Activated CD4-positive, alpha-beta memory T cell treated with anti-CD3 and anti-CD28 coated beads for 36 hours (primary cell): ENCODE measurements at places on chromosomes 7 and 10.
A peak's percentile ranks its signal among the peaks of the same experiment; 100 is the strongest.

DNA sequence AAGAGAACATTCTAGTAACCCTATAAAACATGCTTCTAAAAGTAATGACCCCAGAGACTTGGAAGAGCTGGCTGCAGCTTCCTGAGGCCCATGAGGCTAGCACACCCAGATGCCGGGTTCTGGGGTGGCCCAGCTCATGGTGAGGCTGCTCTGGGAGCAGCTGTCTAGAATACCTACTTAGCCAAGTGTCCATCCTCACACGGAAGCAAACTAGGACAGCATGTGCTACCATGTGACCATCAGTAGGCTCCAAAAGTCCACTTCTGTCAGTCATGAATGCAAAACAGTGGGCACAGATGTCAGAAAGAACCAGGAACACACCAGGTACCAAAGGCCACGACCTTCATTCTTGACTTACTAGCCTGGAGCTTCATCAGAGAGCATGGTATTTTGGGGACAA is 32.4 kb downstream of the CTBP2 start:
- no peak for DNase-seq

DNA sequence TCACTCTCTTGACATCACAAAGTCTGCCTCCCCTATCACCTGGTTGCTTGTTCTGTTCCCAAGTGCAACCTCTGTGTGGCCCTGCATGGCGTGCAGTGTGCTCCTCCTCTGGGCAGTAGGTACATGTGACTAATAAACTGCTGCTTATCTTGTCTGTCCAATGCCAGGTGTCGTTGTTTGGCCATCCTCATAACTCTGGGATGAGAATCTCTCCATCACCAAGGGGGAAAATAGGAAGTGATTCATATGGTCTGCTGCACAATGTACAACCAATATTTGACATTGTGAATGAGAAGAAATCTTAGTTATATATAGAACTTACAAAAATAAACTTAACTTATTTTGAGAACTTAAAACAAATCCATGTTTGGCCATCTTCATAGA is 135.2 kb downstream of the INHBA start:
- no peak for DNase-seq

GRCh38 chr7:39720586-39720985 is 97.2 kb downstream of the RALA start:
- no peak for DNase-seq

DNA sequence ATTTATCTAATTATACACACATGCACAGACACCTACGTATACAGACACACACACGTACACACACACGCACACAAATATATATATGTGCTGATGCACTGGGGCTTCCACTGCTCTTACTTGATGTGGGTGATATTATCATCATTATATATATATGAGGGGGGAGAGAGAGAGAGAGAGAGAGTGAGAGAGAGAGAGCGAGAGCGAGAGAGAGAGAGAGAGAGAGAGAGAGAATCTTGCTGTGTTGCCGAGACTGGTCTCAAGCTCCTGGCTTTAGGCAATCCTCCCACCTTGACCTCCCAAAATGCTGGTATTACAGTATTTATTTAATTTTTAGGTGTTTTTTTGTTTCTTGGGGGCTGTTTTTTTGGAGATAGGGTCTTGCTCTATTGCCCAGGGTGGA is 3.6 kb upstream of the RABGEF1 start:
- DNase-seq: no peak

DNA sequence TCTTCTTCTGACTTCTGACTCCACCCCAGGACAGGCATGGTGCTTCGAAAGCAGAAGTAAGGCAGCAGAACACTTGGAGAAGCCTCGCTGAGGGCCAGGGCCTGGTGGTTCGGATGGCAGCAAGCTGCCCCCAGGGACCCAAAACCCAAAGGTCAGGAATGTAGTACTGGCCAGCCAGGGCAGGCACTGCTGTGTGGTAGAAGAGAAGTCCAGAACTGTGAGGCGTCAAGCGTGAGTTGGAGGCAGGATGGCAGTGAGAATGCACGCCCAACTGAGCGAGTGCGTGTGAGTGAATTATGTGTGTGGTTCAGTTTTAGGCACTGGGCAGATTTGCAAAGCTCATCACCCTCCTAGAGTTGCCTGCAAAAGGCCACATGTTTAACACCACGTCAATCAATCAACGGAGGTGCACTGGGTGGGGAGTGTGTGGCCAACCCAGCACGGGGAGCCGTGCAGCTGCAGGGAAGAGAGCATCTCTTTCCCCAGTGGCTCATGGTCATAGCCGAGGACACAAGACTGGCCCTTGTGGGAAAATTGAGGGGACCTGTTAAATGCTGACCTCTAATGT is 144.3 kb downstream of the KCNMA1 start:
- DNase-seq: no peak

GRCh38 chr7:106126170-106126938 is 14.2 kb upstream of the SYPL1 start:
- peak; percentile 56 for DNase-seq

DNA sequence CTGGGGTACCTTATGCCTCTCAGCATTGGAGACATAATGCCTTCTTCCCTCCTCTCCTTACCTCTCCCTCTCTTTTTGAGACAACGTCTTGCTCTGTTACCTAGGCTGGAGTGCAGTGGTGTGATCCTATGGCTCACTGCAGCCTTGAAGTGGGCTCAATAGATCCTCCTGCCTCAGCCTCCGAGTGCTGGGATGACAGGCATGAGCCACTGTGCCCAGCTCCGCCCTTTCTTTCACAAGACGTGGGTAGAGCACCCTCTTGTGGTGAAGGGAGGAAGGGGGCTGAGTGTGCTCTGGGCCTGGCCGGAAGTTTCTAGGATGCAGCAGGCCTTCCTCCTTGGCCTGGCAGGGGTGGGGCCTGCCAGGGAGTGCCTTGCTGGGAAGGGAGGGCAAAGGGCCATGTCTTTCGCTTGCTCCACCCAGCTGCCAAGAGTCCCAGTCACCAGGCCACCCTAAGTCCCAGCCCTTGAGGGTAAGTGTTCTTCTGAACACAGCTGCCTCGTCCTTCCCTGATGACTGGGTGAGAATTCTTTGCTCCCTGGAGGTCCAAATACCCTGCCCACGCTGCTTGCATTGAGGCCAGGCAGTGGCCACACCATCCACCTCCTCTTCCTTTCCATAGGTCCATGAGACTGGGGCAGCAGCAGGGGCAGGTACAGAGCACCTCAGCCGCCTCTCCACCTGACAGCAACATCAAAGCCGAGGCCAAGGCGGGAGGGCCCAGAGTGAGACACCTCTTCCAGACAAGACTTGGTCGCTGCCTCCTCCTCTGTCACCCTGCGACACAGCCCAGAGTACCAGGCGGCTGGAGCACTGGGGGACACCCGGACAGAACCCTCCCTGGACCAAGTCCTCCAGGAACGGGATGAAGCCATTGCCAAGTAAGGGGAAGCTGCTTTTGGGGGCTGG is 3.7 kb downstream of the ABHD11 start:
- peak; percentile 89 for DNase-seq

DNA sequence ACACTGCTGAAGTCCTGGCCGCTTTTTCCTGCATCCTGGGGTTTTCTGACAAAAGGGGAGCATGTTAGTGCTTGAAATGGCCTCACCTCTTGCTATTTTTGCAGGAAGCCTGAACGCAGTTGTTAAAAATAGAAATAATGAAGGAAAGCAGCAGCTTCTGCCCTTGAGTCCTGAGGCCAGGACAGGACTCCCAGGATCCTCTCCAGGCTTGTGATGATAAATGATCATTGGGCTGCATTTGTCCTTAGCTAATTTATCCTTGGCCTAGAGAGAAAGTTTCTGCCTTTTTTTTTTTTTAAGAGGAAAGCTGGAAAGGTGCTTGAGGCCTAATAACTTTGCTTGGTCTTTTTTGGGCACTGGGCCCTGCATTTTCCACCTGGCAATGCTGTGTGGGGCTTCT is 17.7 kb upstream of the FAM20C start:
- DNase-seq: no peak

GRCh38 chr7:17056491-17057142 is 174.8 kb upstream of the AGR3 start:
- no peak for DNase-seq

DNA sequence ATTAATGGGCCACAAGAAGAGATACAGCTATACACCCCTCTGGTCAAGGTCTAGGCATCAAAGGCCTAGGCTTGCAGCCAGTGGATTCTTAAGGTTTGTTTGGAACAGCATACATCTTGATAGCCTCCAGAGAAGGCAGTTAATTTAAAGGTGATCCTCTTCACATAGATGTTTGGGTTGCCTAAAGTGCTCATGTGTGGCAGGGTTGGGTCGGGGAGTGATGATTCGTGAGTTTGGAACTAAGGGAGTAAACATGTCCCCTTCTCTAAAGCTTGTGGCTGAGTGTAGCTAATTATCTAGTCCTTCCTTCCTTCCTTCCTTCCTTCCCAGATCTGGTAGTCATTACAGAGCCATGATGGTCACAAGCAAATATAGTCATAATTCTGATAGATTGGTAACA is 12.4 kb downstream of the PCLO start:
- no peak for DNase-seq

GRCh38 chr7:5388905-5389433 is 34.7 kb downstream of the TNRC18 start:
- DNase-seq: no peak

DNA sequence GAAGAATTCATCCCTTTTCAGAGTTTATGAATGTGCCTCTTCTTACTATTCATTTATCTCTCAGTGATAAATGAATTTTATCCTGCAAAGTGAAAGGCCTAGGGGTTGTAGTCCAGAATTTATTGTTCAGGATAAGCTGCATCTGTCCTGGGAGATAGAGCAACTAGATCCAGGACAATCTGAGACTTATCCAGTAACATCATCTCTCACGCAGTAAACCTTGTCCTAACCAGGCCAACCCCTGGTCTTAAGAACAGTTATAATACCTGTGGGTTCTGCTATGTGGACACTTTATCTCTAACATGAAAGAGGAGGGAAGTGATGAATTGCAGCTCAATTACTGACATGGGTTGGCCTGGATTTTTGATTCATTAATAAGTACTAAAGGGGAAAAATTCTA is 287.6 kb downstream of the BMPER start:
- DNase-seq: no peak

- no peak for DNase-seq
Measured at GRCh38 chr10:47339186-47339735, 8.9 kb upstream of the RBP3 start.

GRCh38 chr7:66921918-66922486 is 977 bp downstream of the TMEM248 start:
- peak; percentile 44 for DNase-seq

- no peak for DNase-seq
Measured at GRCh38 chr7:999941-1000935, 17.3 kb downstream of the CYP2W1 start.

DNA sequence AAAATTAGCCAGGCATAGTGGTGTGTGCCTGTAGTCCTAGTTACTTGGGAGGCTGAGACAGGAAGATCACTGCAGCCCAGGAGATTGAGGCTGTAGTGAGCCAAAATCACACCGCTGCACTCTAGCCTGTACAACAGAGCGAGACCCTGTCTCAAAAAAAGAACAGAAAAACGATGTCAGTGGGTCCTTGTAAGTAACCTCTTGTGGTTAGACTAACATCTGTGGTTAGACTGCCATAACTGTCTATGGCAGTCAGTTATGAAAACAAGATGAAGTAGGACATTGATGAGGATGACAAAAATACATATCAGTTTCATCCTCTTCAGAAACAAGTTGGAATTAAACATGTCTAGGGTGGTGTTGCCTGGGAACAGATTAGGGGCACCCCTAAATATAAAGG is 53.3 kb downstream of the AKAP9 start:
- DNase-seq: no peak

DNA sequence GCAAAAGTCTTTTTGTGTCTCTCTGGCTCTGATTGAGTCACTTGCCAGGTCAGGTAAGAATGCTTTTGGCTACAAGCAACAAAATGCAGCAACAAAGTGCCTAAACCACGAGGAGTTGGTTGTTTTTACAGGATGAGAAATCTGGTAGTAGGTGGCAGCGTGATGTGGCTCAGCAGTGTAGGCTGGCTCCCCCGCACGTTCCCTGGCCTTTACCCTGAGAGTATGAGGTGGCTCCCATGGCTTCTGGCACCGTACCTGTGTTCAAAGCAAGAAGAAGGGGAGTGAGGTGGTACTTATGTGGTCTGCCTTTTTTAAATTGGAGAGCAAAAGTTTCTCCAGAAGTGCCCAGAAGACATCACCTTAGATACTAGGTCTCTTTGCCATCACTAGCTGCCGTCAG is 11.7 kb downstream of the PRKRIP1 start:
- DNase-seq: no peak

DNA sequence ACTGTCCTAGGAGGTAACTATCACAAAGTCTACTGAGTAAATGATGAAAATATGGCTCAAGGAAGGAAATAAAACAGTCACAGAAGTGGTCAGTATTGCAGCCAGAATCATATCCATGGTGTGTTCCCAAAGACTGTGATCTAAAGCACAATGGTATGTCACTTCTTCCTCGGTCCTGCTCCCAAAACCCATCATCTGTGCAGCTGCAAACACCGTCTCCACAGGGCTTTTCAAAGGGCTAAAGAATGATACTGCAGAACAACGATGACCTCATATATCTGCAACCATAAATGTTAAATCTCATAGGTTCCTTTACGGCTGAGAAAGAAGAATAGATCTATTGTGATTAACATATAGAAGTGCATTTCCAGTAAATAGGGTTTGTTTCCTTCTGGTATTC is 465.0 kb downstream of the GRID1 start:
- no peak for DNase-seq

DNA sequence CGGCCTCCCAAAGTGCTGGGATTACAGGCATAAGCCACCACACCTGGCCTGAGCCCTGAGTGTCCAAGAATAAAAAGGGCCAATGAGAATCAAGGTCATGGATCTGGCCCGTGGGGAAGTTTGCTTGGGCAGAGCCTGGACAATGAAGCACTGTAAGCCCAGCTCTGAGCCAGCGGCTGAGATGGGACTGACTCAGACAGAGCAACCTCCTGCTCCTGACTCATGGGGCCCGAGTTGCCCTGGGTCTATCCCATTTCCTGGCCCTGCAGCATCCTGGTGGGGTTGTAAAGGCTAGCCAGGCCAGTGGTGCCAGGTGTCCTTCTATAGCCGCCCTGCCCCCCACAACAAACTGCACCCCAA is 5.2 kb upstream of the MYH16 start:
- peak; percentile 16 for DNase-seq

DNA sequence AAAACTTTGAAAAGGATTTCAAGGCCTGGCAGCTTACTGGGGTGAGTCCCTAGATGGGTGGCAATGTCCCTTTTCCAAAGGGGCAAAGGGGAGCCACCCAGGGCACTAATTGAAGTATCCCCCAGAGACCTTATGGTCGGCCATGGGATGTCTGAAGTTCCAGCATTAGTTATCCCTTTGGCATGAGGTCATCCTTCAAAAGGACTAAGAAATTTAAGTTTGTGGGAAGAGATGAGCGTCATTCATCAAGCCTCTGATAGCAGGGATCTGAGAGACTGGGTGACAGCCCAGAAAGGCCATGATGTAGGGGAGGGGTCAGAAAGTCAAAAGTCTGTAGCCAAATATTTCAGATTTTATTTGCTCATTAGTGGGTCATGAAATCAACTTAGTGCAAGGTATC is 195.3 kb downstream of the ZNF438 start:
- no peak for DNase-seq
